Dermis microvascular lymphatic vessel endothelial cell (primary cell): ENCODE measurements at places on chromosomes 3 and 15. TPM values are rescaled to one million over a fixed set of nuclear protein-coding genes. Genes with fewer than 3 reads are reported as not detected.

DNA sequence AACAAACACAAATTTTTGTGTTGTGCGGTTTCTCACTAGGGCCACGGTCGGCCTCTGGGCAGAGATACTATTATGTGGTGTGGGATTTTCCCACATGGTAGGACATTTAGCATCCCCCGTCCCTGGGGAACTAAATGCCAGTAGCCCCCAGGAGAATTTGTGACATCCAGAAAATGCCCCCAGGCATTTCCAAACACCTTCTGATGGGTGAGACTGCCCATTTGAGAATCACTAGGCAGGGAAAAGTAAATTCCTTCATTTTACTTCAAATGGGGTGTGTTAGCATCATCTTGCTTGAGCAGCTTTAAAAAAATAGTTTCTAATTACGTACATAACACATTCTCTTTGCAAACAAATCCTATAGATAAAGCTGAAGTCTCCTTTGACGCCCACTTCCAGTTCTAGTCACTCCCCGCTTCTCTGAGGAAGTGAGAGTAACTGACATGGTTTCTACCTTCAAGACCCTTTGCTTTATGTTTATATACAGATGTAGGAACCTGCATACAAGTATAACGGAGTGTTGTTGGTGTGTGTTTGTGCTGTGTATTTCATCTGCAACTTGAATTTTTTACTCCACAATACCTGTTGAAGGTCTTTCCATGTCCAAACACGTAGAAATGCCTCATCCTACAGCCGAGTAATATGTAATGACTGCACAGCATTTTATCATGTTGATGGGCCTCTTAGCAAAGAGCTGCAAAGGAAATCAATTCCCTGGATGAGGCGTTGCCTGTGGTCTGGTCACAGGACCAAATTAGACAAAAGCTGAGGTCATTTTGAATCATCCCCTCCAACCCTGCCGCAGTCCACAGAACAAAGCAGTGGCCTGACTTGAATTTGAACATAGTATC is 31.4 kb upstream of the ZBTB38 start:
- peak; percentile 30 for DNase-seq

The CX3CR1 gene
- total RNA-seq = not detected in 2 replicates

- DNase-seq = peak; percentile 73
These were observed 2.0 kb downstream of the AP2M1 start for GRCh38 chr3:184176377-184177330.

GRCh38 chr3:16089521-16089920 is 85.0 kb upstream of the GALNT15 start:
- no peak for DNase-seq

GRCh38 chr3:23301819-23302218 is 98.7 kb downstream of the UBE2E2 start:
- no peak for DNase-seq

- DNase-seq = no peak
These were observed 223.7 kb upstream of the CD96 start for GRCh38 chr3:111318289-111318688.

GRCh38 chr3:165395188-165395587 is 199.0 kb upstream of the SLITRK3 start:
- no peak for DNase-seq

DNA sequence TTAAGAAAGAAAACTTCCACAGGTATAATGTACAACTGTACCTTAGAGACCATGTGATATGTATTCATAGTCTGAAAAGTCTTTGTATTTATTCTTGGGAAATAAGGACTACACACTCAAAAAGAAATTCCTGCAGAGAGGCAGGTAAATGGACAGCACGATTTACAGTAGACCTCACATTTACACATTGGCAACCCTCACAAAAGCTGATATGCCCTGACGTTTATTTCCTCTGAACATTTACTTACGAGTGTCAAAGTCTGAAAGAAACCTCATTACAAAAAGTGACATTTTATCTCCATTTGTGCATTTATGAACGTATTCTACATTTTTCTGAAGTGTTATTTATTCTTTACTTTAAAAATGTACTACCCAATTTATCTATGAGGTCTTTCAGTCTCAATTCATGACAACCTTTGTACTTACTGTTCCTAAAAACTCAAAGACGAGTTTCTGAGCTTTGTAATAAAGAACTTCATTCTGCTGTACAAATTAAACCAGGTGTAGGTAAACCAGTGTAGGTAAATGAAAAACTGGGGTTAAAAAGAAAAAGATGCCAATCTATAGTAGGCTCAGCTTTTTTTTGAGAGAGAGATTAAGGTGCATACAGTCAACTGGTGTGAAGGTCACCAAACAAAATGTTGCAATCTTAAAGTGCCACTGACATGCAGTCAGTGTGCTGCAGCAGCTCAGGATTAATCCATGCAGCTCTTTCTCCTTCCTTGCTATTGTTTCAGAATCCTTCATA is 44.3 kb downstream of the THRB start:
- DNase-seq = no peak

GRCh38 chr3:140207541-140207940 is 272.6 kb downstream of the CLSTN2 start:
- DNase-seq = no peak

The NUTM1 gene
- not detected in 2 replicates for total RNA-seq
